Tibial nerve (tissue), 4 donors: ENCODE measurements at places on chromosomes 2 and 18. TPM values are rescaled to one million over a fixed set of nuclear protein-coding genes. Genes with fewer than 3 reads are reported as not detected.

- no peak for DNase-seq
Measured at GRCh38 chr2:235668782-235669181, 174.9 kb downstream of the AGAP1 start.

The SCG2 gene
- 0.63 TPM for total RNA-seq

The DES gene
- 50.4 TPM for total RNA-seq

DNA sequence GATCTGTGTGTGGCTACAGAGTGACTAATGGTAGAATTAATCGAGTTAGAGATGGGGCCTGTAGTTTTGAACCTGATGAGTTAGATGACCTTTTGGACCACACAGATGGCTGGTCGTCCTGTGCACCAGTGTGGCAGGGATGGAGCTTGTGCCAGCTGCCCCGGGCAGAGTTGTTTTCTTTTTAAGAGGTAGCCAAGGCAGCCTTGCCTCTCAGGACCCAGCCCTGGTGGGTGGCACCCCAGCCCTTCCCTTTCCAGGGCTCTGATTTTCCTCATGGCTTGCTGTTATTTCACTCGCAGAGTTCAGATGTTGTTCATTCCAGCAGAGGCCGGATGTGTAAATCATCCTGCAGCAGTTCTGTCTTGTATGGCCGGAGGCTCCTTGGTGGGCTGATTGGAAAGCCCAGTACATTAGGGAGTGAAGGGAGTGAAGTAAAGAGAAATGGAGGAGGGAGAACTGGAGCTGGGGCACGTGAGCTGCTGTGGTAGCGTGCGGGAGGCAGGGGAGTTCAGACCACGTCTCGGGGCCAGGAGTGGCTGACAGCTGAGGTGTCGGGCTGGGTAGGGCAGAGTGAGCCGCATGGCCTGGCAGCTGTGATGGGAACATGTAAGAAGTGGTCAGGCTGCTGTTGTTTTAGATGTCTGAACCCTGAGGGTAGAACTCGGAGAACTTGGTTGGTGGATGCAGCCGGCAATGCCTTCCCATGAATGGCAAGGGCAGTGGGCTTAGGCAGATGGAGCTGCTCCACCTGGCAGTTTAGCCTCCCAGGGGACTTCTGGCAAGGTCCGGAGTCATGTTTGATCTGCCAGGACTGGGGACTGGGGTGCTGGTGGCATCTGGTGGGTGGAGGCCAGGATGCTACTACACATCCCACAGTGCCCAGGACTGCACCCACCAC, 28.8 kb downstream of the ASAP2 start:
- no peak for DNase-seq

- no peak for DNase-seq
Measured at GRCh38 chr2:189569295-189569910, 11.2 kb downstream of the SLC40A1 start.

GRCh38 chr2:110818767-110819481, 86.6 kb downstream of the ACOXL start:
- DNase-seq, result no peak

DNA sequence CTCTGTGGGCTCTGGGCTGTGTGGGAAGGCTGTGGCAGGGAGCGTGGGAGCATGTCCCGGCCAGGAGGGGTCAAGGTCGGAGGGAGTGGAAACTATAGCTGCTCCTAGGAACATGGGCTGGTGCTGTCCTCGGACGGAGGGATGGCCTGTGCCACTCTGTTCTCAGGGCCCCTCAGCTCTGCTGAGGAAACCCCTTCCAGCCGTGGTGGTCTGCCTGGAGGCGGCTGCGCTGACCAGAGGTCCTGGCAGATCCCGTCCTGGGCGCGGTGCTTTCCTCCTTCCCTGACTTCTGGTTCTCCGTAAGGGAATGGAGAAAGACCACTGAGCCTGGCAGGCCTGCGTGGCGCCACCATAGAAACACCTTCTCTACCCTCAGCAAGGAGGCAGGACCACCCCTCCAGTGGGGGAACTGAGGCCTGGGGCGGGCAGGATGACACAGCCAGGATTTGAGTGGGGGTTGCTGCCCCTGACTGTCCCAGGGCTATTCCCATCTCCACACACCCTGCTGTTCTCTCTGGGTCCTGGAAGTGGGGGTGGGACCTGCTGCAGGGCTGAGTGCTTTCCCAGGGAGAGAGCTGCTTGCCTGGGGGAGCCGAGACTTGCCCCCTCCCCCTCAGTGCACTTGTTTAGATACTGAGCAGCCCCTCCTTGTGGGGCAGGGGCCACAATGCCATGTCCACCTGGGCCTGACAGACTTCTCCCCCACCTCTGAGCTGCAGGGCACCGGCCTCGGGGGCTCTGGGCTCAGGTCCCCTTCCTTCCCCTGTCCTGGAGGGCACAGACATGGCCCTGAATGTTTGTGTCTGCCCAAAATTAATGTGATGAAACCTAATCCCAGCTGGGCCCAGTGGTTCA, 301.0 kb upstream of the HS6ST1 start:
- no peak for DNase-seq
